GM04504 (cell line): ENCODE measurements at places on chromosomes 4 and X.

- DNase-seq = no peak
Measured at GRCh38 chr4:138916763-138917162, 98.8 kb upstream of the NOCT start.

- DNase-seq = no peak
Measured at GRCh38 chr4:139900964-139901376, 235.4 kb downstream of the MGST2 start.

- DNase-seq = no peak
Measured at GRCh38 chr4:76292730-76293129, 13.8 kb upstream of the STBD1 start.

- DNase-seq = no peak
Measured at GRCh38 chrX:120016068-120016441, 61.4 kb downstream of the RHOXF2B start.

DNA sequence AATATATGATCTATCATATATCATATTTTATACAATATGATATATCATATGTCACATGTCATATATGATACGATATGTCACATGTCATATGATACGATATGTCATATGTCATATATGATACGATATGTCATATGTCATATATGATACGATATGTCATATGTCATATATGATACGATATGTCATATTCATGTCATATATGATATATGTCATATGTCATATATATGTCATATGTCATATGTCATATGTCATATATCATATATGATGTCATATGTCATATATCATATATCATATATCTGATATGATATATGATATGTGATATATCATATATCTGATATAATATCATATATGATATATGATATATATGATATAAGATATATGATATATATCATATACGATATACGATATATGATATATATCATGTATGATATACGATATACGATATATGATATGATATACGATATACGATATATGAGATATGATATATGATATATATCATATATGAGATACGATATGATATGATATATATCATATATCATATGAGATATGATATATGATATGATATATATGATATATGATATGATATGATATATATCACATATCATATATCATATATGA lies 122.3 kb upstream of the USP9X start:
- DNase-seq = no peak

- no peak for DNase-seq
Measured at GRCh38 chr4:23938796-23939195, 48.9 kb upstream of the PPARGC1A start.

GRCh38 chr4:16205298-16206164 lies 20.7 kb downstream of the TAPT1 start:
- no peak for DNase-seq

- no peak for DNase-seq
Measured at GRCh38 chrX:153714256-153714655, 9.9 kb downstream of the BCAP31 start.

DNA sequence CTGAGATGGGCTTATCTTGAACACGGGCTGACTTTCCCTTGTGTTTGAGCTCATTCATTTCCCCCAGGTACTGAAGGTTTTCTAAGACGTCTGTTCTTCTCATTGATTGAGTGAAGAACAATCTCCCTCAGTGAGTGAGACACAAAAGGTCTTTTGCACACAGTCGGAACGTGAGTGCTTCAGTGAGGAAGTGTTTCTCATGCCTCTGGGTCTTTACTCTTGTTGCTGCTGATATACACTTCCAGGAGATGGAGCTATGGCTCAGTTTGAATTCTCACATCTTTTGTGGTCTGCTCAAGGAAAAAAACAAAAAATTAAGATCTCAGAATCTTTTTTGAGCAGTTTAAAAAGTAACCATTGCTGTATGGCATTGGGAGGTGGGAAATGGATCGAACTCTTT lies 981.9 kb upstream of the TENM3 start:
- DNase-seq = no peak

GRCh38 chr4:150501983-150502382 lies 80.0 kb upstream of the MAB21L2 start:
- no peak for DNase-seq

DNA sequence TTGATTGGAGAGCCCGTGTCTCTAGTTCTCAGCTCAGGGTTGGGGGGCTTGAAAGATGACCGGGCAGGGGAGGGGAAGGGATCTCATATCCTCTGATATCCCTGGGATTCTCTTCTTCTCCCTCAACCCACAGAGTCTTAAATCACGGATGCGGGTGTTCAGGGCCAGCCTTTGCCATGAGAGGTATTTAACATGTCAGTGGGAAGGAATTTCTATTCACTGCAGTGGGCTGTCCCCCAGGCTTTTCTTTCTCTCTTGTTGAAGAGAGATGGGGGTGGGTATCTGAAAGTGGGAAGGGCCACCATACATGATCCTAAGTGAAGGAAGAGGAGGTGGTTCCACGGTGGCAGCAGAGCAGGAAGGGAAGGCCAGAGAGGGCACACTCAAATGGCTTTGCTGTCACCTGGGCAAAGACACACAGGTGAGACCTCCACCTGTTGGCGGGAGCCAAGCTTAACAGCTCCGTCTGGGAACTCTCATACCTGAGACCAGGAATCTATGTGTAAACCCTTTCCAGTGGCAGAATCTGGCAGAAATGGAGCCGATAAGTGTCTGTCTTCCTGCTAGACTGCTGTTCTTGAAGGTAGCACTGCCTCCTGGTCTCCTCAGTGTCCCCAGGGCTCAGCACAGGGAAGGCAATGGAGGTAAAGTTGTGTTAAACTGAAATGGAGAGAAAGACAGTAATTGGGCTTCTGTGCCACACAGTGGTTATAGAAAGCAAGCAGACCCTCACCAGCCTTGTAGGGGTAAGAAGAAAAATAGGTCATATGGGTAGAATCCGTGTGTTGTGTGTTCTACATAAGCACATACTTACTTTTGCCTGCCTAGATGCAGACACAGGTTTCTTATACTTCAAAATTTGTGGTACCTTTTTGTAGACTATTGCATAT lies 49.4 kb downstream of the RHOH start:
- DNase-seq = no peak

- peak; percentile 54 for DNase-seq
Measured at GRCh38 chr4:94488670-94489069, 36.9 kb downstream of the PDLIM5 start.

GRCh38 chrX:370963-371745 lies 15.6 kb downstream of the PPP2R3B start:
- no peak for DNase-seq

GRCh38 chrX:112512509-112512908 lies 167.2 kb downstream of the LHFPL1 start:
- DNase-seq = no peak

GRCh38 chr4:72546456-72546855 lies 22.6 kb downstream of the ADAMTS3 start:
- DNase-seq = no peak

DNA sequence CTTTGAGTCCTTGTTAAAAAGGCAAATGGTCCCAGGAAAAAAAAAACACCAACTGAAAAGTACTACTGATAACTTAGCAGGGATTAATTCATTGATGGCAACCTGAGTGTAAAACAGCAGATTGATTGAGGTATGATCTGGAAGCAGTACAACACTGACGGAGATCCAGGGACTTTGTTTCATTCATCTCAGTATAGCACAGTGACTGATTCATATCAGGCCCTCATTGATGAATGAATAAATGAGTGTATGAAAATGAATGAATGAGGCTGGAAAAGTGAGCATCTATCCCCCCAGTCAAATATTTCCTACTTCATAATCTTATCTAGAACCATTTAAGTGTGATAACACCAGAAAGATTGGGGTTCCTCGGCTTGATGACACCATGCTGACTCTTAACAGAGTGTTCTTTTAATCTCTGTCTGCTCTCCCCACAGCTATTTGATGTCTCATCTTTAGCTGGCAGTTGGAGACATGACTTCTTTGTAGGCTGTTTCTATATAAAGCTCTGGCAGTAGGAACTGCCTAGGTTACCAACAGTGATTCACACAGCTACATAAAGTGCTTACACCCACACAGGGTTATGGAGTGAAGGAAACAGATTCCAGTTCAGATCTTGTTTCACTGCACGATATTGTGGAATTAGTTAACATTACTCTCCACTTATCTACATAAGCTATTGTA lies 18.6 kb upstream of the RNF128 start:
- peak; percentile 74 for DNase-seq

- no peak for DNase-seq
Measured at GRCh38 chr4:13922459-13922858, 294.9 kb upstream of the BOD1L1 start.

DNA sequence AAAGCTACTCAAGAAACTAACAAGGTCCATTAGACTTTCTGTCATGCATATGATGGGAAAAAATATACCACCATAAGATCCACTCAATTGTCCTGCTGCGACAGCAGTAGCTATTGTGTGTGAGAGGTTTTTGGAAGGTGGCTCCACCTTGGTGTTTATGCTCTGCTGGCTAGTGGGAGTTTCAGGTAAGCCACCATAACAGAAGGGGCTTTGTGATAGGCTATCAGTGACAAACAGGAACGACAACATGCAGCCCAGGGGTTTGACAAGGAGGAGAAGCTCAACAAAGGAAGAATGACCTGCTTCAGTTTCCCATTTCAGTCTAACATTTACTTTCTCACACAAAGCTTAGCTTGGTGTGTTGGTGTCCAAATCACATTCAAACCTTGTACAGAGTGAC lies 182.6 kb downstream of the ATOH1 start:
- DNase-seq = no peak

DNA sequence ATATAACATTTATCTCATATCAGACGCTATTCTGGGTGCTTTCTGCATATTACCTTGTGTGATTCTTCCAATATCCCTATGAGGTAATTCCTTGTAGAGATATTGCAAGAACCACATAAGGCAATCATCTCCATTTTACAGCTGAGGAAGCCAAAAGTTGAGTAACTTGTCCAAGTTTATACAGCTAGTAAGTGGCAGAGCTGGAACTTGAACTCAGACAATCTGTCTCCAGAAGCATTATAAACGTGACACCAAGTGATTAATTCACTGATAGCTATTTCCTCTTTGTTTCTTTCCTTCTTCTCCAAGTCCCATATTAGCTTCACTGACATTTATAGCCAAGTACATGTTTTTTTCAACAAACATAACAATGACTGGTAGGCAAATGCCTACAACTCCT lies 7.3 kb downstream of the EMCN start:
- DNase-seq = peak; percentile 74

DNA sequence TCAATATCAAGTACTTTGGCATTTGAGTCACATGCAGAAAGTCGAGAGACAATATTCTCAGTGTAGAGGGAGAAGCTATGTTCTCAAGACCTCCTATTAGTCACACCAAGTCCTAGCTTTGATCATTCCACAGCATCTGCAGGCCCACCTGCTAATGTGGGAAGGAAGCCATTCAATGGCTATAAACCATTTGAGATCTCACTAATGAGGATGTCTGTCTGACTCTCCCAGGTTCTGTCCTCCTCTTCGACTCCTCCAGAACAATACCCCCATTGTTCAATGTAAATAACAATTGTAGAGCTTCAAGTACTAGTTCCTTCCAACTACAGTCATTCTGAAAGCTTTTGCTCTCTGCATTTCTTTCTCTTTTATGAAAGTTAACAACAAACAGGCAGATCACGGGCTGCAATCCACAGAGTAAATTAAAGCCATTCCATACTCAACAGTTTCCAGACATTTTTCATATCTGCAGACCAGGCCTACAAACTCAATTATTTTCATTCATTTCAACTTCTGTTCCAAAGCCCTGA lies 140.2 kb upstream of the EDNRA start:
- no peak for DNase-seq

- DNase-seq = no peak
Measured at GRCh38 chr4:169986369-169986768, 39.8 kb downstream of the MFAP3L start.

GRCh38 chr4:100095729-100096595 lies 94.3 kb downstream of the DDIT4L start:
- DNase-seq = peak; percentile 53

GRCh38 chr4:116229420-116229819 lies 856.0 kb downstream of the TRAM1L1 start:
- DNase-seq = no peak

GRCh38 chr4:103303011-103303410 lies 104.9 kb upstream of the CENPE start:
- DNase-seq = no peak

GRCh38 chr4:12644261-12644660 lies 839.9 kb downstream of the RAB28 start:
- no peak for DNase-seq

GRCh38 chrX:154661899-154662298 lies 8.5 kb upstream of the CTAG2 start:
- DNase-seq = no peak

- peak; percentile 40 for DNase-seq
Measured at GRCh38 chr4:6953751-6954380, 44.2 kb downstream of the TBC1D14 start.

DNA sequence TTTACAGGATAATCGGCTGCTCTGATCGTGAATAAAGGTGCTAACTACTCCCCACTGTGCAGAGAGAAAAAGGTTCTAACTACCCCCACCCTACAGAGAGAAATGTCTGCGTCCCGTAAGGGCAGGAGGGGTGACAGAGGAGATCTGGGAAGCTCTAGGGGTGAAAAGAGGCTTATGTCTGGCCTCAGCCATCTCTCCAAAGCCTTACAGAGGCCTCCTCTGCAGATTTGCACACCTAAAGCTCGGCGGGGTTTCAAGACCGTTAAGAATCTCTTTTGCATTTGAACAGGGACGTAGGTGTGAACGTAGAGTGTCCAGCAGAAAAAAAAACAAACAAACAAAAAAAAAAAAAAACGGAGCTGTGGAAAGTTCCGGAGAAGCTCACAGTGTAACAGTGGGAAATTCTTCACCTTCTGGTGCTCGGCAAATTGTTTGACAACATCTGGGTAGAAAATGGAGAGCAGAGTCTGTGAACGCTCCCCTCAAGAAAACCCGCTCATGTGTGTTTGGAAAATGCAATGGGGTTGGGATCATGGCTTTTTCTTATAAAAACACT lies 161.0 kb downstream of the SHOX start:
- no peak for DNase-seq

DNA sequence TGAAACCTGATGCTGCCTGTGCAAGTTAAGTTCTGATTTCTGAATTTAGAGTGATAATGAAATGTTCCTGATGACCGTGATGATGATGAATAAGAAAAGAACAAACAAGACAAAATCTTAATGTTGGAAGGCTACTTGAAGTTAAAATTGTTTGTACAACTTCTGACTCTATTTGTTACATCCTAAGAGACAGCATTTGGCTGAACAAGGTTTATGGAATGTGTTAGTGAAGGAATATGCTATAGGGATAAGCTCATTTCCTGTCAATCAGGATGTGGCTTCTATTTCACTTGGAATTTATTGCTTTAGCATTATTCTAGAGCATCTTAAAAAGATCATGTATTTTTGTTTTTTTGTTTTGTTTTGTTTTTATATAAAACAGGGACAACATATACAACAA lies 267.5 kb downstream of the FAT4 start:
- DNase-seq = no peak
